ENCODE measurements at places on chromosomes 1 and 21.

GRCh38 chr1:171090604-171091003, at the start of gene FMO3:
TSS of gene FMO3 (plus strand) at chr1:171090905. CDS start at chr1:171092659, 1,754 bp downstream.
- no peak for DNase-seq

DNA sequence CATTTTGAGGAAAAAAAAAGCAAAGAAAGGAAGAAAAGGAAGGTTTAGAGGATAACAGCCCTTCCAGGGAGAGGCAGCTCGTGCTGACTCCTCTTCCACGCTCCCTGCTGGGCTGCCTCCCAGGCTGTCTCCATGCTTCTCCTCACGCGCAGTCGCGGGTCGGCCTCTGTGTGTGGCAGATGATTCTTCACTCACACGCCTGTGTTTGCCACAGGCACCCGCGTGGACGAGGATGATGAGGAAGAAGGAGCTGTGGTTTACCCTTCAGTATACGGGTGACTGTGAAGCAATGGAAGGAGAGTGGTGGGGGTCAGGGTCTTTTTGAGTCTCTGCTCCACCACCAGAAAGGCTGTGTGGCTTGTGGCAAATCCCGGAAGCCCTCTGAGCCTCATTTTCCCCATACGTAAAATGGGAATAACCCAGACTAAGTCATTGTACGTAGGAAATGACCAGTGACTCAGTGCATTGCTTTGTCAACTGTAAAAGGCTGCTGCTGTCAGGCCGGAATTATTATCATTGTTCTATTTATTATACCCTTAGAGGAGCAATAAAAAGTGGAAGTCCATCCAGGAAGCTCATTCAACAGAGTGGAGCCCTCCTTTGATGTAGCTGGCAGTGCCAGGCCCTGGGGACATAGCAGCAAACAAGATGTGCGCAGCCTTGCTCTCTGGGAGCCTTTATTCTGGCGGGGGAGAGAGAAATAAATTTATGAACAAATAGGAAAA, 11.9 kb upstream of the SH2D2A start:
- no peak for DNase-seq

DNA sequence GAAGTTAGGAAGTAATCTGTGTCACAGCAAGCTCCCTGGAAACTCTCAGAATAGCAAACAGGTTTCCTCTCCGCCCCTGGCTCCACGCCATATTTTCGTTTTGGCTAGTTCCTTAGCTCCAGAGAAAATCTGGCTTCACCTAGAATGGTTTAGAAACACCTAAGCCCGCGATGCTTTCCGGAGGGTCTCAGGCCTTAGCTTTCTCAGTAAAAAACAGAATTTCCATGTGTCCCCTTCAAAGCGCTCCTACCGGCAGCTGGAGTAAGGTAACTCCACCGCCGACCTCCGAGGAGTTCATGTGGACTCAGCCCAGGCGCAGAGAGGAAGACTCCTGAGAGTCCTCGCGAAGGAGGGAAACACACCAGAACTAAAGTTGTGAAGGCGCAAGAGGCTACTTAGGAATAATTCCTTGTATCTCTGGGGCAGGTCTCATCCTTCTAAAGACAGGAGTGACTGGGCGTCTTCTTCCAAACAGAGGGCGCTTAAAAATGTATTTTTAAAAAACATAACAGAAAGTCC, 406 bp downstream of the KIAA0040 start:
- peak; percentile 71 for DNase-seq

DNA sequence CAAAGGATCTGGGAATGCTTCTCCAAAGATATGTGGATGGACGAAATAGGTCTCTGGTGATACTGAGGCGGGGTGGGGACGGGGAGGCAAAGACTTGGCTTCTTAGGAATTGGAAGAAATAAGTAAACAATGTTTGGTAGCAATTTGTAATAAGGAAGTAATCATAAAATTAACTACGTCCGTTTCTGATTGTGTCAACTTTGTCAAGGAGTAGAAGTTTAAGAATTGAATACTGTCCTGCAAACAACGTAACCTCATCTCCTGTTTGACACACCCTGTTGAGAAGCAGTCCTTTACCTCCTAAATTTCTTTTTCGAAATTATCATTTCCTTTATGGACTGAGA, 471 bp downstream of the POLR3C start:
- DNase-seq, result no peak

DNA sequence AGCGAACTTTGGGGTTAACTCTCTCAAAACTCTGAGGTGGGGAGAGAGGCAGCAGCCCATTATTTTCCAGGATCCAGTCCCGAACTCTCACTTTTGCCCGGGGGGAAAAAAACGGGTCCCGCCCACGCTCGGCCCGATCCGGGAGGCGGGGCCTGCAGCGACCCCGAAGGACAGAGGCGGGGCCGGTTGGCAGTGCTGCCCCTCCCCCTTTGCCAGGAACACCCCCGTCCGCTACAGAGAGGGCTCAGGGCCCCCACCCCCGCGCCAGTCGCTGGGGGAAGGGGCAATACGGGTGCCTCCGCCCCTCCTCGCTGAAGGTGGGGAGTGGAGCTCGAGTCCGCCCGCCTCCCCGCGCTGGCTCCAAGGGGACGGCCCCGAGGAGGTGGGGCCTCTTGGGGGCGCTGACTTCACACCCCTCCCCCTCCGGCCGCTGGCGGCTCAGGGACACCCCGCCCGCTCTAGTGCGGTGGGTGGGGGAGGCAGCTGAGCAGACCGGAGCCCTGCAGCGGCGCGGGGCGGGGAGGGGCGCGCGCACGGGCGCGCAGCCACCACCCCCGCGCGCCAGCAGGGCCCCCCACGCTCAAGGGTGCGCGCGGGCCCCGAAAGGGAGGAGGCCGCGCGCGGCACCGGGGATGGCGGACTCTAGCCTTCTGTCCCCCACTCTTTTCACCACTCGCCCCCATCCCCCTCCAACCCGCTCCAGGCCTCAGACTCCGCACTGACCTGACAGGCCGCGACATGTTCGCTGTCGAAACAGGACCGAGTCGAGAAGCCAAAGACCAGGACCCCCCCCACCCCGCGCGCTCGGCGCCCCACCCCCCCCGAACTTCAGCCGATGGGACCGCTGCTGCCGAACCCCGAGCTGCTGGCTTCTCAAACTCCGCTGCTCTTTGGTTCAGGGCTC, 496 bp downstream of the NUCKS1 start:
- DNase-seq, result peak; percentile 93

- no peak for DNase-seq
These were observed 408.8 kb downstream of the PLA2G4A start for GRCh38 chr1:187237542-187237941.

DNA sequence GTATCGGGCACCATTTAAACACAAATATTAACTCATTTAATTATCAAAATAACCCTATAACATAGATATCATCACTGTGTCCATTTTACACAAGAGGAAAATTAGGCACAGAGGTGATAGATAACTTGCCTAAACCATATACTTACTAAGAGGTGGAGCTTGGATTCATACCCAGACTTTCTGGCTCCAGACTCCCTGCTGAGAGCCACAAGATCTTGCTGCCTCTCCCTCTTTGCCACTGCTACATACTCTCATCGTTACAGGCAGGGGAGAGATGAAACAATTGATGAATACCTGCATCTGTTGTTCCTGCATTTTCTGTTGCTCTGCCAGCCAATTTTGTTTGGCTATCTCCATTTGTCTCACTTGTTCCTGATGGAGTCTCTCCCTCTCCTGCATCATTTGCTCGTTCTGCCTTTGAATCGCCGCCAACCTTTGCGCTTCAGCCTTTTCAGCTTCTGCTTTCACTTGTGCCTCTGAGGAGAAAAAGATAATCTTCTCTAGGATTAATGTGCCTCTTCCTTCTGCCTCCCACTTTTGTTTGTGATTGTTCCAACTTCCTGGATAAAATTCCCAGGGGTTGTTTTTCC, 10.6 kb downstream of the GBP5 start:
- DNase-seq, result peak; percentile 44

- DNase-seq, result peak; percentile 52
These were observed 70.1 kb upstream of the GORAB start for GRCh38 chr1:170461762-170462384.

DNA sequence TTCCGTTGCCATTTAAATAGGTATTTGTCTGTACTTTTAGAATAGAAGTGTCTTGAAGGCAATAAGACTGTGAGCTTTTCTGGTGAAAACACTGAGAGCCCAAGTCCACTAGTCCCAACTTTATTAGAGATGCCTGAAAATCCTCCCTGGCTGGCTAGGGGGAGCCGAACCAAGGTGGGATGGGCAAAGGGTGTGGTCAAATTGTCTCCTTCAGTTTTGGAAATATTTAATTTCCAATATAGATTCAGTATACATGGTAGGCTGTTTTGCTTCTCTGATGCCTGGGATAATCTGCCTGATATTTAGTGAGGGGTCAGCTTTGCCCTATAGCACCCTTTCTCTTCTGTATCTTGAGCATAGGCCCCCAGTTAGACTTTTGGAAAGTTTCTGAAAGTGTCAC, 3.5 kb downstream of the ROR1 start:
- no peak for DNase-seq

DNA sequence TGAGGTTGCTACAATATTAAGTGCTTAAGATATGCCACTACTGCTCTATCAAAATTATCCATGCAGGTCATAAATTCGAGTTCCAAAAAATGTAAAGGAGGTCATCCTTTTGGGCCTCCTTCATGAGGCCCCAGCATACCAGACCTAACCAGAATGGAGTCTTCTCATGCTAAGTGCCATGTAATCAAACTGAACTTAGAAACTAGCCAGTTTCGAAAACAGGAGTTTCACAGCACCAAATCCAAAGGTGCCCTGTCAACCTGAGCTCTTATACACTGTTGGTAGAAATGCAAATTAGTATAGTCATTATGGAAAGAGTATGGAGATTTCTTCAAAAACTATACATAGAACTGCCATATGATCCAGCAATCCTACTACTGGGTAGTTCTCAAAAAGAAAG, 320.5 kb downstream of the ST6GALNAC3 start:
- DNase-seq, result no peak

DNA sequence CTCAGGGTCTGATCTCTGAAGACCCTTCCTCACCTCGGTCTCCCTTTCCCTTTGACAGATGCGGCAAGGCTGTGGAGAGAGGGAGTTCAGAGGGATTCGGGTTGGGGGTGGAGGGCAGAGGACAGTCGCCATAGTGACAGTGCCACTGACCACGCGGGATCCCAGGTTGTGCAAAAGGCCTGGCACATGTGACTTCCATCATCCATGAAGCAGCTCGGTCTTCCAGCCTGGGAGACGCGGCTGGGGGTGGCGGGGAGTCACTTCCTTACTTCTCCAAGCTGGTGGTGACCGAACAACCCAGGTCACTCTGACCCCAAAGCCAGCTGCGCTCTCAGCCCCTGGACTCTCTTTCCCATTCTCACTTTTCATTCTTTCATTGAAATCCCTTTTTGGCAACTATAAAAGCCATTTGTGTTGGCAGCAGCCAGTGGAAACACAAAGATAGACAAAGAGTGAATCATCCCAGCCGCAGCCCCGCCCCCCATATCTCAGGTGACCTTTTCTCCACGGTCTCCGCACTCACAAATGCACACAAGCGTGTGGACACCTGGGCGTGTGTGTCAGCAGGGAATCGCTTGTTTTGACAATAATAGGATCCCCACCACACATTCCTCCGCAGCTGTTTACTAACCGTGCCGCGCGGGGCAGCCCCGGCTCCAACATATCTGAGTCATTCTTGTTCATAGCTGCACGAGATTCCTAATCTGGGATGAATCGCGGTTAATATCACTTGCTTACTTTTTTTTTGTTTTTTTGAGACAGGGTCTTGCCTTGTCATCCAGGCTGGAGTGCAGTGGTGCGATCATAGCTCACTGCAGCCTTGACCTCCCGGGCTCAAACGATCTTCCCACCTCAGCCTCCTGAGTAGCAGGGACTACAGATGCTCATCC, 68.3 kb downstream of the DHRS3 start:
- DNase-seq, result peak; percentile 90

GRCh38 chr1:246678816-246679793, 45.1 kb upstream of the SCCPDH start:
- DNase-seq, result no peak

GRCh38 chr1:243939167-243939848, 89.3 kb upstream of the AKT3 start:
- DNase-seq, result no peak

- no peak for DNase-seq
These were observed 148.6 kb downstream of the C1orf21 start for GRCh38 chr1:184535191-184535970.

GRCh38 chr1:86380257-86380861, 15.8 kb downstream of the ODF2L start:
- DNase-seq, result no peak

DNA sequence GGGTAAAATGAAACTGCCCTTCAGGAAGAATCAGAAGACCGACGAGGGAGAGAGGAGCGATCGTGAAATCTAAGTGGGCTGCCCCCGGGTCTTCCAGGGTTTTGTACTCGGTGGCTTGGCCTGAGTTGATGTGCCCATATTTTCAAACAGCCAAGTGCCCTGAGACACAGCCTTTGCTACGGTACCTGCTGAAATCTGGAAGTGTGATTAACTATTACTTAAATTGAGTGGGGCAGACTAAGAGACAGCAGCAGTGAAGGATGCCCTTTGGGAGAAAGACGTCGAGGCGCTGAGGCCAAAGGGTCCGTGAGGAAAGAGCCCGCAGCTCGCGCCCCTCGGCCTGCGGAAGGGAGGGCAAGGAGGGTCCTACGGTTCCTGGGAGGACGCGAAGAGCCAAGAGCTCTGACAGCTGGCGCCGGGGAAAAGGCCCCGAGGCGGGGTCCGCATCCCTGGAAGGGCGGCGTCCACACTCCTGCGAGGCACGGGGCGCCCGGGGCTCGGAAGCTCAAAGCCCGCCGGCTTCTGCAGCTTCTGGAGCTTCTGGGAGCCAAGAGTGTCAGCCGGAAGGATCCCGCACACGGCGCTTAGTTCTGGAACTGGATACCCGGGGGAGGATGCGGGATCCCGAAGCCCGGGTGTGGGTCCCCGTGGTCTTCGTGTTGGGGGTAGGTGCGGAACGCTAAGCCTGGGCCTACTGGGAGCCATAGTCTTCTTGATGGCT, 15.4 kb upstream of the RNU1-4 start:
- no peak for DNase-seq

GRCh38 chr1:32772281-32773017, 44.7 kb downstream of the YARS1 start:
- no peak for DNase-seq

DNA sequence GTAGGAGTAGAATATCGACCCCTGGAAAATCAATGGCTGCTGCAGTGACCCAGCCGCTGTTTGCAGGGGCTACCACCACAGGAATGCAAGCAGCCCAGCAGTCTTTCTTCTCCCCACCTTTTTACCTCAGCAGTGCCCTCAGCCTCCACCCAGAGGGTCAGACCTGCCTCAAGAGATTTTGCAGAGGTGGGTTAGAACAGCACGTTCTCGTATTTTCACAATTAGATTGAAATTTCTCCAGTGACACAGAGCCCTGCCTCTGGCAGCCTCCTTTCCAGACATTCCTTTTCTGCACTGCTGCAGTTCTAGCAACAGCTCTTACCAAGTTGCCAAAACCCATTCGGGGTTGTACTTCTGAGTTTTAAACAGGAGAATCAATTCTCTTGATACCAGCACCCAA, 38.3 kb upstream of the PIGV start:
- DNase-seq, result no peak

GRCh38 chr21:46634427-46634826, 1.0 kb upstream of the PRMT2 start:
- no peak for DNase-seq

- DNase-seq, result no peak
These were observed 53.5 kb downstream of the PTPRF start for GRCh38 chr1:43584204-43584603.
